ENCODE measurements at places on chromosomes 1 and 21.

DNA sequence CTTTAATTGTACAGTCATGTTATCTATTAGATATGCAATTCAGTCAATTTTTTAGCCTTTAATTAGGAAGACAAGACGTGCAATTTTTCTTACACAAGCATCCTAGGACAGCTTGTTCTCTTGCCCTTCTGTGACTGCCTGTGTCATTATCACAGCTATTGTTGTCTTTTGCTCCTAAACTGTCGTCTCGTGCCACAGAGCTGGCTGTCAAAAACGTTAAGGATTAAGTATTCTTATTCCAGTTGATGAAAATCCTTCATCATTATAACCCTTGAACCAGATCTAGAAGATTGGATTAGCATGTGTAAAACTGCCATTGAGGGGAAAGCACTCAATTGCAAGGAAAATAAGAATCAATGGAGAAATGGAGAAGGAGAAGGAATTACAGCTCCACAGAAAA, 43.8 kb upstream of the AIM2 start:
- no peak for DNase-seq

DNA sequence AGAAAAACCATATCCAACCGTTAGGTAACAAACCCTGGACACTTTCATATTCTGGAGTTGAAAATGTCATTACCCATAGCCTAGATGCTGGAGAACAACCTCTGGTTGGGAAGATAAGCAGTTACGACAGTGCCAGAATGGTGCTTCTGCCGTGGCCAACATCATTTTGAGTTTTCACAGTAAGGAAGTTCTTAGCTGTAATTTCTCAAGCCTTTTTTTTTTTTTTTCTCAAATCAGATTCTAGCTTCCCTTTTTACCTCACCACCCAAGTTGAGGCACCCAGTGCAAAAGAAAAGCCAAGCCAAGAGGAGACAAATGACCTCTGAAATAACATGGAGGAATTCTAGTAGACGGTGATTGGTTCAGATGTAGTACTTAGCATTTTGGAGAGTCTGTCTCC, 21.8 kb downstream of the PPT1 start:
- DNase-seq: no peak

- DNase-seq: no peak
Measured at GRCh38 chr1:194076646-194077045, 890.2 kb upstream of the B3GALT2 start.

- no peak for DNase-seq
Measured at GRCh38 chr1:45365051-45365450, 24.8 kb upstream of the MUTYH start.

DNA sequence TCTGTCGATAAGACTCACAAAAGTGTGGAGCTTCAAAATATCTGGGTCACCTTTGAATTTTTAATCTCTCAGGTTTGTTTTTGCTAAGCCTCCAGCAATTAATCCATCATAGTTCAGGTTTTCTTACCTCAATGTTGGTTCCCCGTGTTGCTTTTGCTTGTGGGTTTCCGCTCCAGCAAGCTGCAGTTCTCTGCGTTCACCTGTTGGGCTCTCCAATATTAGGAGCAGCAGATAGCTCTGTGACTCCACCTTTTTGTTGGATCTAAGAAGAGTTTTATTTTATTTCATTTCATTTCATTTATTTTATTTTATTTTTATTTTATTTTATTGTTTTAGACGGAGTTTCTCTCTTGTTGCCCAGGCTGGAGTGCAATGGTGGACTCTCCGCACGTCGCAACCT, 335.5 kb downstream of the COL11A1 start:
- DNase-seq: no peak

GRCh38 chr1:94265011-94265422, 27.6 kb upstream of the ARHGAP29 start:
- no peak for DNase-seq

DNA sequence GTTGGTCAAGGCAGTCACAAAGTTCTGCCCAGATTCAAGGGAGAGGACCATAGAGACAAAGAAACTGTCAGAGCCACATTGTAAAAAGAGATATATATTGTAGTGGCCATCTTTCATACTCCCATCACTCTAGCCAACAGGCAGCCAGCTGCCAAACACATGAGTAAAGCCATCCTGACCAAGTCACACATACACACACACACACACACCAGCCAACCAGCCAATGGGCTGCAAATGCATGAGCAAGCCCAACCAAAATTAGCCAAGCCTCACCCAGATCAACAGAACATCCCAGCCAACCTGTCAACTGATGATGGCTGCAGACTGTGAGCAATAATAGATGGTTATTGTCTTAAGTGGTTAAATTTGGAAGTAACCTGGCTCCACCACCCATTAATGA, 120.7 kb downstream of the SEC16B start:
- DNase-seq: peak; percentile 66

DNA sequence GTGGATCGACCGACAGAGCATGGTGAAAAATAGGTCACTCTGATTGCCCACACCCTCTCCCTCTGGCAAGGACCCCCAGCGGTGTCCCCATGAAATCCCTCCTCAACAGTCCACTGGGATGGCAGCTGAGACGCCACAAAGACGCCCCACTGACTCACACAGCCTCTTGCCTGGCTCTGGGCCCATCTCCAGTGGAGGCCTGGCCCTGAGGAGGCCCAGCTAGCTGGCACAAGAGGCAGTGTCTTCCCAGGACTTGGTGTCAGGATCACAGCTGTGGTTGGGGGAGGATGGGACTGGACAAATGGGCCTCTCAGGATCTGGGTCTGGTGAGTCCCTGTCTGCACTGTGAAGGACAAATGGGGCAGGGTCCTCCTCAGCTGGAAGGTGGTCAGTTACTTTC, 4.6 kb downstream of the ALX3 start:
- DNase-seq: no peak

DNA sequence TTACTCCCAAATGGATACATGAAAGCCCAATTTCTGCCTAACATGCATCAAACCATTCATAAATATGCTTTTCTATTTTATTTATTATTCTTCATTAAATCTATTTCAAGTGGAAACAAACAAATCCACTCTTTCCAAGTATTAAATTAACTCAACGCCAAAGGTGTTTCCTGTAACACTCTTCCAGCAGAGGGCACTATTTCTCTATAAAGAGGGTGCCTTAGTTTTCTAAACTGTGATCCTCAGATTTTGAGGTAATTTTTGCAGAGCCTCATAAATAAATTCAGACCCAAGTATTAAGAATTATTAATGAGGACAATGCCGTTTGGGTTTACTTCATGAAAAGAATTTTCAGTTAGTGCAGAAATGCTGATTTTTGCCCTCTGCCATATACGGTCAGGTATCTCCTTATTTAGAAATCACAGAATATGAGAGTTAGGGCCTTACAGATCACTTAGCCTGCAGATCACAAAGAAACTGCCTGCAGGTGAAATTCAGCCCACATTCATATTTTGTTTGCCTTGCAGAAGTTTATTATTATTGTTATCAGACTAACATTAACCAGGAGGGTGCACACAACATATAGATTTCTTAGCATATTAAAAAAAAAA, 40.1 kb upstream of the MYSM1 start:
- no peak for DNase-seq

GRCh38 chr1:17913326-17914115, 158.4 kb downstream of the ACTL8 start:
- DNase-seq: no peak

GRCh38 chr1:248359415-248359814, 2.0 kb upstream of the OR2T4 start:
- DNase-seq: no peak

- no peak for DNase-seq
Measured at GRCh38 chr1:153024413-153024812, 6.6 kb upstream of the SPRR1B start.

DNA sequence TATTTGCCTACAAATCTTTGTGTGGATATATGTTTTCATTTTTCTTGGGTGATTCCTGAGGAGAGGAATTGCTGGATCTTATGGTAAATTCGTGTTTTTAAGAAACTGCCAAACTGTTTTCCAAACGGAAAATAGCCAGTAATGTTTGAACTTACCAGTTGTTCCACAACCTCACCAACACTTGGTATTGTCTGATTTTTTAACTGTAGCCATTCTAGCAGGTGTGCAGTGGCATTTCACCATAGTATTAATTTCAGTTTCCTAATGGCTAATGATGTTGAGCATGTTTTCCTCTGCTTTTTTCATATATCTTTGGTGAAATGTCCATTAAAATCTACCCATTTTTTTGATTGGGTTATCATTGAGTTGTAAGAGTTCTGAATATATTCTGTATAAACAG, 56.6 kb downstream of the RPS6KC1 start:
- DNase-seq: no peak

GRCh38 chr1:169764919-169765318, 29.8 kb downstream of the METTL18 start:
- no peak for DNase-seq

GRCh38 chr1:201134405-201134804, 7.4 kb upstream of the ASCL5 start:
- DNase-seq: no peak

GRCh38 chr1:40185951-40186864, 25.0 kb downstream of the RLF start:
- peak; percentile 29 for DNase-seq

- DNase-seq: no peak
Measured at GRCh38 chr1:36108314-36108713, 16.7 kb downstream of the COL8A2 start.

- DNase-seq: no peak
Measured at GRCh38 chr1:162732566-162733335, 57.8 kb upstream of the HSD17B7 start.

DNA sequence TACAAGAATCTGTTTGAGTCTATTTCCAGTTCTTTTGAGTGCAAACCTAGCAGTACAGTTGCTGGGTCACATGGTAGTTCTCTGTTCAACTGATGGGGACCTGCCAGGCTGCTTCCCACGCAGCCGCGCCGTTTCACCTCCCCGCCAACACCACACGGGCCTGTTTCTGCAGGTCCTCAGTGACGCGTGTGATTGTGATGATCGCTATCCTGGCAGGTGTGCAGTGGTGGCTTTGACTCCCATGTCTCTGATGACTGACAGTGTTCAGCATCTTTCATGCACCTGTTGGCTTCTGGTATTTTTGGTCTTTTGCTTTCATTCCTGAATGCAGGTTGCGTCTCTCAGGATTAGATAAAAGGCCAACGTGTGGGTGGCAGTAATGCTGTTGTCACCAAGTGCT, 41.6 kb downstream of the FAAP20 start:
- DNase-seq: no peak
